ENCODE measurements at places on chromosomes 7 and 10.

GRCh38 chr7:3367261-3367660 is 66.2 kb downstream of the SDK1 start:
- no peak for DNase-seq

GRCh38 chr7:150715738-150716137 is 675 bp upstream of the GIMAP1 start:
- DNase-seq = no peak

DNA sequence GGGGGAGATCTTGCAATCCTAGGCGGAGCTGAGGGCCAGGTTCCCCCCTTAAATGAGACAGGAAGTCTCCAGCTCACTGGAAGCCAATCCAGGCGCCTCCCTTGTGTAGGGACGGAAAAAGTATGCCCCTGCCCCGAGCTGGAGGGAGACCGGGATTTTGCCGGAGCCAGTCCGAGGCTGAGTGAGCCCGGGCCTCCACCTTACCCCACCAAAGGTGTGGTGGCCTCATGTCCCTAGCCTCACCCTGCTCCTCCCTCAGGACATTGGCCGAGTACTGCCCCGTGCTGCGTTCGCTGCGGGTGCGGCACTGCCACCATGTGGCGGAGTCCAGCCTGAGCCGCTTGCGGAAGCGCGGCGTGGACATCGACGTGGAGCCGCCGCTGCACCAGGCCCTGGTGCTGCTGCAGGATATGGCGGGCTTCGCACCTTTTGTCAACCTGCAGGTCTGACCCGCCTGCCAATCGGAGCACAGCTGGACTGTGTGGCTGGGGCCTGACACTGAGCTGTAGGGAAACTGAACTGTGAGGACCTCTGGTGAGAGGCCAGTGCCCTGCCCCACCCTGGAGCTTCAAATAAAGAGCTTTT is 2.0 kb downstream of the FBXL15 start:
- peak; percentile 90 for DNase-seq

DNA sequence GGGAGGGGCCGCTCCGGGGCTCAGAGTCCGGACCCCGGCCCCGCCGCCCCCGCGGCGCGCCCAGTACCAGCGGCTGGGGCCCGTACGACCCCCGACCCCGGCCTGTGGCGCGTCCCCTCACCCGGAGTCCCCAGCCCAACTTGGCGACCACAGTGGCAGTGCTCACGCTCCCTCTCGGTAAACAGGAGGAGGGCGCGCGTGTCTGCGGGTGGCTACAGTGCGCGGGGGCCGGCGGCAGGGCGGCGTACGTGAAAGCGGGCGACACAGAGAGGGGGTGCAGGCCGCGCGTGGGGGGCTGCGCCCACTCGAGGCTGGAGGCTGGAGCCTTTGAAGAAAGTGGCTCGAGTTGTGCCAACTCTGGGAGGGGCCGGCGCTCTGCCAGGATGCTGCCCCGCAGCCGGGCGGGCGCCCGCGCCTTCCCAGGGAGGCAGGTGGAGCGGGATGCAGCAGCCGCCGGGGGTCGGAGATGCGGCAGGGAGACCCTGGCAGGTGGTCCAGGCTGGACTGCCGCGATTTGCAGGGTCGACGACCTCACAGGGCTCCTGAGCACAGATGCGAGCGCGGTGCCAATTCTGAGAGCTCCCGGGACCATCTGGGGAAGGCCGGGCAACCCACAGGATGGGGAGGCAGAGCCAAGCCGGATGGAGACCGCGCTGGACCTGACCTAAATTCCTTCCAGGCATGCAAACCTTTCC is 655 bp downstream of the PTPRE start:
- DNase-seq = no peak

GRCh38 chr10:125788156-125789034 is 12.8 kb upstream of the MMP21 start:
- DNase-seq = no peak

DNA sequence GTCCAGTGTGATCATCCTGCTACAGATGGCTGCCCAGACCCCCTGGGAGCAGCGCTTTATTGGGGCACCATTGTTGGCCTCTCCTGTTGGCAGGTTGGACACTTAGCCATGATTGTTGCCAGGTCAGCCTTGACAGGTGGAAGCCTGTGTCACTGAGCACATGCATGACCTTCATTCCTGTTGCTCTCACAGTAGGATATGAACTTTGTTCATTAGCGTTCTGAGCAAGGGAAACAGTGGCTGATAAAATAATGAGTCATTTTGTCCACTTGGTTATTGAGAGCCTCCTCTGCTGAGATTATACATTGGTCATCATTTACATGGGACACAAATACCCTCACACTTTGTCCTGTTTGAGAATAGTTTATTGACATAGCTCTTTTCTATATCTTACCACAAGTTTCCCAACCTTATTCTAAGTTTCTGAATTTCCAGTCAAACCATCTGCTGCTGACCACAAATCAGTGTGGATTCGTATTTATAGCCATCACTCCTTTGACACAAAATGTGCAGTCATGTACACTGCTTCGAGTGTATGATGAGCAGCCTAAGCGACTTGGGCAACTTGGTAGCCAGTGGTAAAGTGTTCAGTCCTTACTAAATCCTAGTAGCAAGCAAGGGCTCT is 102.6 kb downstream of the TPST1 start:
- no peak for DNase-seq

GRCh38 chr7:65966146-65966545 is 15.9 kb downstream of the GUSB start:
- no peak for DNase-seq

GRCh38 chr10:110354322-110354766 is 49.6 kb upstream of the SMNDC1 start:
- DNase-seq = peak; percentile 75

DNA sequence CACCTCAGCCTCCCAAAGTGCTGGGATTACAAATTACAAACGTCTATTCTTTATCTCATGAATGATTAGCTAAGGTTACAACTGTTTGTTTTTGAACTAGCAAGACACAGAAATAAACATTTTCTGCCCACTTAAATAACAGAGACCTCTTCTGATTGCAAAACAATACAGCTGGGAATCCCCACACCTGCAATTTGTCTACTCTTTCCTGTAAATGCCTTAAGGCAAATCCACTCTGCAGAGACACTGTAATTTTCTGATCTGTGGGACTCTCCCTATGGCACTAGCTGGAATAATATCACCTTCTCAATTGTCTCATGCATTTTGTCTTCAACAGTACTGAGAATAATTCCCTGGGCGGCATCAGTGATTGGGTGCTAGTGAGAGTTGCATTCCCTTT is 149.3 kb upstream of the FAM3C start:
- DNase-seq = no peak

- DNase-seq = no peak
Observed at GRCh38 chr7:98877692-98878364, 504 bp upstream of the TRRAP start.
